ENCODE measurements at places on chromosomes 3 and 15.
A peak's percentile ranks its signal among the peaks of the same experiment; 100 is the strongest.

GRCh38 chr15:42286445-42287029 lies 13.3 kb upstream of the TMEM87A start:
- DNase-seq, result no peak

DNA sequence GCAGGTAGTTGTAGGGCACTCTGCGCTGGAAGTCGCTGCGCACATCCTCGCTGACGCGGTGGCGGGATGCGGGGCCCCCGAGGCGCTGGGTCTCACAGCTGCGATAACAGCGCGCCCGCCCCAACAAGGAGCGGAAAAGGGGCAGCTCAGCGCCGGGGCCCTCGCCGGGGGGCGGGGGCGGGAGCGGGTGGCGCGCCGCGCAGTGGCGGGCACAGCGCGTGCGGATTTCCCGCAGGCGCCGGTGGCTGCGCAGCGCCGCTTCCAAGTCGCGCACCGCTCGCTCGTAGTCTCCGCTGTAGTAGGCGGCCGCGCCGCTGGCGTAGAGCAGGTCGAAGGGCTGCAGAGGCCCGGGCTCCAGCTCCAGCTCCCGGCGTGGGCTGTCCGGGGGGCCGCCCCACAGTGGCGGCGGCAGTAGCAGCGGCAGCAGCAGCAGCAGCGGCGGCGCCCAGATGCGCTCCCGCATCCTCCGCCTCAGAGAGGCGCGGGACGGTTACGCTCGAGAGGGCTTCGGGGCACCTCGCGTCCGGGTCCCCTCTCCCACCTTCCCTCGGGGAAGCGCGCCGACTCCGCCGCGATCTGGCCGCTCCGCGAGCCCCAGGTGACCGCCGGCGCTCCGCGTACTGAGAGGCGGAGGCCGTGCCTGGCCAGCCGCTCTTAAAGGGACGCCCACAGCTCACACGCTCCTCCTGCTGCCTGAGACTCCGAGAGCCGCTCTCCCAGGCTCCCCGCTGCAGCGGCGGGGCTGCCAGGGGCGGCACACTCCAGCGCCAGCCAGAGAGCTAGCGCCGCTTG lies at the start of gene P3H2:
Gene P3H2, minus strand, starts transcription at position 629 of the 792 bp plus-strand sequence. Its CDS starts 166 bp downstream, at position 463.
- DNase-seq, result no peak

DNA sequence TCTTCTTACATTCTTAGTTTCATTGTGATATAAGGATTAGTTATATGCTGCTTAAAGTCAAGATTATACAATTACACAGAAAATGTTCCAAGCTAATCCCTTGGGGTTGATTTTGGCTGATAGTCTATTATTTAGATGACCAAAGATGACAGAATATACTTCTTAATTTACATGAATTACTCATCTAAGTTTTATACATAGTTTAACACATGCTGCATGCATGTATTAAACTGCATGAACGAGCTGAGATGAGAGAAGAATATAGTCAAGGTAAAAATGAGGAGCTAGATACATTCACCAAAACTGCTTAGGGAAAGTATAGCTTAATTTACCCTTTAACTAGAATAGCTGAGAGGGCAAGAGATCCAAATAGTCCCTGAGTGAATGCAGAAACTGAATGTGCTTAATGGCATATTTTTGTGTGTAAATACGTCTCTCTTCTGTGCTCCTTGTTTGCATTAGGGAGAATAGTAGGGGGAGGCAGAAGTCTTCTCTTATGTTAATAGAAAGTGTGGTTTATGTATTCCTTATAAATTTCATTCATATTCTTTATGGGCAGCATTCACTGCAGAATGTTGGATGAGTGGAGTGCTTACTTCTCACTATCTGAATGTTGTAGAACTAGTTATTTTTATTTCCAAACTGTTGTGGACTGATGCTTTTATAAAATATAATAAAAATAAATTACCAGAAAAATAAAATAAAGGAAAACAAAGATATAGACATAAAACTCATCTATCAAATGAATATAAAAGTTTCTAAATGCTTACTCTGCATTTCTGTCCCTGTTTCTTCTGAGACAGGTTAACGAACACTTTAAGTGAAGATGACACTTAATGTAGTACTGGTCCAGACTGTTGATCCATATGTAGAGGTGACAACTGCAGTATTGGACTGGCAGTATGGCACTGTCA lies 327.8 kb downstream of the RBMS3 start:
- no peak for DNase-seq

- DNase-seq, result no peak
Measured at GRCh38 chr3:170089862-170090600, 52.2 kb downstream of the GPR160 start.

DNA sequence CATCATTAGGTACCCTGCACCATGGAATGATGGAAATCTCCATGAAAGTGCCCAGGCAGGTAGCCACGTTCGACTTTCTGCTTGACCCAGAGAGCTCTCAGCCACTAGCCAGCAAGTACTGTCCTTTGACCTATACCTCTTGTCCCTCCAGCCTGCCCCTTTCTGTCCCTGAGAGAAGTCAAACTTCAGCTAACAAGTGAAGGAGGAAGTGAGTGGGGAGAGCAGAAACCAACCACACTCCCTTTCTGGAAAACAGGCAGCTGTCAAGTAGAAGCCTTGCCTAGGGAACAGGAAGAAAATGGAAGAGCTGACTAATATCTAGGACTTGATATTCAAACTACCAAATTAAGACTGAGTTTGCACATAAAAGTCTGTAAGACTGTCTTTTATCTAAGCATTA lies 30.3 kb upstream of the FSTL1 start:
- DNase-seq, result no peak

DNA sequence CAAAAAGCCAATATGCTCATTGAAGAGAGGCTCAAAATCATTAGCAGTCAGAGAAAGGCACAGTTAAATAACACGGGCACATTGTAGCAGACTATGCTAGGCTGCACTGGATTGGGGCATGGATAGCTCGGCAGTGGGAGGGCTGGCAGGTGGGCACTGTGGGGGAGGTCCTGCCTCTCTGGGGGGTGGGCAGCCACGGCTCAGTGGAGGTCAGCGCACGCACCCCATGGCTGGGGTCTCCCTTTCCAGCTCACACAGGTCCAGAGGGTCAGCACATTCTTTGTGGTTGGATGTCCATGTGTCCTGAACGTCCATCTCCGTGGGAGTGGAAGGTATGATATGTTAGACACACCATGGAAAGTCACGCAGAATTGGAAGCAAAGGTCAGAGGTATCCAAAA lies 18.4 kb upstream of the MGLL start:
- DNase-seq, result no peak

GRCh38 chr15:82535566-82536408 lies 4.5 kb downstream of the RPS17 start:
- DNase-seq, result no peak

DNA sequence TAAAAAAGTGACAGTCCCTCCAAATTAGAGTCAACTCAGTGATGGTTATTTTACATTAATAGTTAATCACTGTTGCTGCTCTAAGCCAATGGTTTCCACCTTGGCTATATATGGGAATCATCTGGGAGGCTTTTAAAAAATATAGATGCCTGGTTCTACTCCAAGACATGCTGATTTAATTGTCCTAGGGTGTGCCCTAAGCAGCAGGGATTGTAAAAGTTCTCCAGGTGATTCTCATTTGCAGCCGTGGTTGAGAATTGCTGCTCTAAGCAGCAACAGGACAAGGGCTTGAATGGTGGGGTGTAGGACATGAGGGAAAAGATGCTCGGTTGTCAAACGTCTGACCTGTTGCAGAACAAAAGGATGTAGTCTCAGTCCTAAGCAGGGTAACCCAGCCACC lies 405.1 kb upstream of the MCTP2 start:
- DNase-seq, result no peak

GRCh38 chr3:67312155-67312554 lies 314.0 kb downstream of the KBTBD8 start:
- no peak for DNase-seq

- no peak for DNase-seq
Measured at GRCh38 chr15:73021139-73021621, 31.1 kb upstream of the NEO1 start.

DNA sequence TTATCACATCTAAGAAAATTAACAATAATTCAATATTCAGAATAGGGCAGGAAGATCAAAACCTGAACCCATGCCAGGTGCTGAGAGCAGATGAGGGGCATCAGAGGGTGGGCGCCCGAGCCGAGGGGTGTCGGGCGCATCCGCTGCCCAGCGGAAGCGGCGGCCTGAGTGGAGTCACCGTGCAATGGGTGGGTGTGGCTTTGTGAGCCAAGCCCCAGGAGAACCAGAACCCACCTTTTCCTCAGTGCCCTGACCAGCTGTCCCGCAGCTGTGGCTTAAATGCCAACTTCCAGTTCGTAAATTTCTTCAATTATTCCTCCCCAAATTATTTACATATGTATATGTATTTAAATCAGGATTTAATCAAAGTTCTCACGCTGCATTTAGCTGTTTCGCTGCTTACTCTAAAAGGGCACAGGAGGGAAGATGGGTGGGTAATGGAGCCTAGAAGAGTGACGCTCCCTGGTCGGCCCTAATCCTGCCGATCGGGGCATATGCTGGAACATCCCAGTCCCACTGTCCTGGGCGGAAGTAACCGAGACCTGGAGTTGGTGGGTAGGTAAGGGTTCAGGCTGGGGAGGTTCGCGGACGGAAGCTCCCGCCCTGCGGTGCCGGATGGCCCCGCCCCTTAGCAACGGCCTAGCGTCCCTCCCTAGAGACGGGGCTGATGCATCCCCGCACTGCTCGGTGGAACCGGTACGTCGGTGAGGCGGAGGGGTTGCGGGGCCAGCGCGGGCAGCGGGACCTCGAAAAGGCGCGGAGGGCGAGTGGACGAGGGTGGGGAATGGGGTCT lies 1.3 kb downstream of the DNAH1 start:
- peak; percentile 65 for DNase-seq

- DNase-seq, result no peak
Measured at GRCh38 chr15:50181969-50182218, at the start of gene SLC27A2. TSS of gene SLC27A2 (plus strand) at chr15:50182196. CDS start at chr15:50182428, 232 bp downstream.
